IPS DF 6.9 (cell line): ENCODE measurements at places on chromosomes 2 and 18.

- DNase-seq = no peak
Measured at GRCh38 chr2:238285653-238286082, 2.7 kb downstream of the PER2 start.

GRCh38 chr2:215419769-215420470, 15.9 kb downstream of the FN1 start:
- DNase-seq = no peak

DNA sequence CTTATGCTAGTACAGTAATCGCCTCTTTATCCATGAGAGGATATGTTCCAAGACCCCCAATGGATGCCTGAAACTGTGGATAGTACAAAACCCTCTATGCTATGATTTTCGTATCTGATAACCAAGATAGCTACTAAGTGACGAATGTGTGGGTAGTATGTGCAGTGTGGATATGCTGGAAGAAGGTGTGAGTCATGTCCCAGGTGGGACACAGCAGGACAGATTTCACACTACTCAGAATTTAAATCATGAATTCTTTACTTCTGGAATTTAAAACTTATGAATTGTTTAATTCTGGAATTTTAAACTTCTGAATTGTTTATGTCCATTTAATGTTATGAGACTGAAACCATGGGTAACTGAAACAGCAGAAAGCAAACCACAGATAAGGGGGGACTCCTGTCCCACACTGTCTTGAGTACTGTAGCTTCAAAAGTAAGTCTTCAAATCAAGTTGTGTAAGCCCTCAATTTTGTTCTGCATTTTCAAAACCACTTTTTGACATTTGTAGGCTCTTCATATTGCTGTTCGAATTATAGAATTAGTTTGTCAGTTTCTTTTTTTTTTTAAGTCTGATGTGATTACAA, 116.0 kb downstream of the LTBP1 start:
- no peak for DNase-seq

- no peak for DNase-seq
Measured at GRCh38 chr2:38871432-38871831, 4.3 kb downstream of the DHX57 start.

GRCh38 chr2:197300139-197300538, 10.4 kb downstream of the ANKRD44 start:
- DNase-seq = no peak

- DNase-seq = no peak
Measured at GRCh38 chr2:45851576-45852304, 200.3 kb downstream of the PRKCE start.

DNA sequence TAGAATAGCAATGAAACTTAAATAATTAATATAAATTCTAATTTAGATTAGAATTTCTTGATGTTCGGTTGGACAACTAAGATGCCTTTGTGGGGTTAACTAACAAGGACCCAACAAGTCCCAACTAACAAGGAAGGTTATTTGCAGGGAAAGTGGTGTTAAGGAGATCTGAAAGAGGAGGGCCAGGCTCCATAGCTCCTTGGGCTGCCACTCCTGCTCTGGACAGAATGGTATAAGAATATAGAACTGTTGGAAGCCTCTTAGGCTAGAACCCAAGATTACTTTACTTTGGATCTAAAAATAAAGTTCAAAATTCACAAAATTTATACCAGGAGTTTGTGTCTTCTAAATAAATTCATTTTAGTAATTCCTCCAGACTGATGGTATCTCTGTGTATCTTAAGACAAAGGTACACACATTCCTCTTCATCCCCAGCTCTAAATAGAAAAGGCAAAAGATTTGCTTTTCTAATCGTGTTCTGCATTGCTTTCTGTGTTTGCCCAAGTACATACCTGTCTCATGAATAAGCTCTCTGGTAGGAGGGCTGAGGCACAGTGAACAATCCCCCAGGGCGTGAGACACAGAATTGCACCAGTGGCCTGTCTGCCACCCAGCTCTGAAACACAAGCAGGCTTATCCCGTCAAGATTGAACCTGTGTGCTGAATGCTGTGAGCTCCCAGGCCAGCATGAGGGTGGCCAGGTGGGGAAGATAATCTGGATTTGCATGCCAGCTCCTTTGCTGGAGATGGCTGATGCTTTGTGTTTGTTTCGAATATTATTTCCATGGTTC, 176.0 kb downstream of the ACKR3 start:
- DNase-seq = no peak

- DNase-seq = no peak
Measured at GRCh38 chr2:67015681-67016080, 381.5 kb upstream of the ETAA1 start.

DNA sequence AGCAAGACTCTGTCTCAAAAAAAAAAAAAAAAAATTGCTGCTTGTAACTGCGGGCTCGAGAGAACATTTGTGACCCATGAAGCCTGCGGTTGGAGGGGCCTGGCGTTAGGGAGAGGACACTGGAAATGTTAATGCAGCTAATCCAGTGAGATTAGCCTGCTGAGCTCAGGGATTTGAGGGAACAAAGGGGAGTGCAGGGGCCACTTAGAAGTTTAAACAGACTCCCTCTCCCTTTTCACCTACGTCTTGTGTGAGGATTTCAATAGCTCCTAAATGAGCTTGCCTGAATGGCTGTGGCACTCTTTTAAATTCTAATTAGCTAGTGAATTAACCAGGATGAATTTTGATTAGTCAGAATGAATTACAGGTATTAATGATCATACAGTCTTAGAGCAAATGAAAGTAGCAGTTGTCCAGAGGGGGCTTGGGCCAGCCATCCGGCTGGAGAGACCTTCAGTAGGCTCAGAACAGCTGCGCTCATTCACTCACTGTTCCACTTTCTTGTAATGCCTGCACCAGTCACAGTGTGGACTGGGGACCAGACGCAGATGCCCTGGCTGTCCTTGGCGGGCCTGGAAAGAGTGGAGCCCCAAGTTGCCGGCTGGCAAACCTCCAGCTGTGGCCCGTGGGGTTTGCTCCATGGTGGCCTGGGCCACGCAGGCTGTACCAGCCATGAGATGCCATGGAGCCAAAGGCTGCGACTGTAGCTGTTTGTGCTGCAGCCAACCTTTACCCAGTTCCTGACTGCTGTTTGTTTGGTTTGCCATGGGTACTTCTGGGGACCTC, 20.8 kb downstream of the LDLRAD4 start:
- DNase-seq = no peak

GRCh38 chr2:10240161-10240681, 62.5 kb upstream of the HPCAL1 start:
- no peak for DNase-seq

DNA sequence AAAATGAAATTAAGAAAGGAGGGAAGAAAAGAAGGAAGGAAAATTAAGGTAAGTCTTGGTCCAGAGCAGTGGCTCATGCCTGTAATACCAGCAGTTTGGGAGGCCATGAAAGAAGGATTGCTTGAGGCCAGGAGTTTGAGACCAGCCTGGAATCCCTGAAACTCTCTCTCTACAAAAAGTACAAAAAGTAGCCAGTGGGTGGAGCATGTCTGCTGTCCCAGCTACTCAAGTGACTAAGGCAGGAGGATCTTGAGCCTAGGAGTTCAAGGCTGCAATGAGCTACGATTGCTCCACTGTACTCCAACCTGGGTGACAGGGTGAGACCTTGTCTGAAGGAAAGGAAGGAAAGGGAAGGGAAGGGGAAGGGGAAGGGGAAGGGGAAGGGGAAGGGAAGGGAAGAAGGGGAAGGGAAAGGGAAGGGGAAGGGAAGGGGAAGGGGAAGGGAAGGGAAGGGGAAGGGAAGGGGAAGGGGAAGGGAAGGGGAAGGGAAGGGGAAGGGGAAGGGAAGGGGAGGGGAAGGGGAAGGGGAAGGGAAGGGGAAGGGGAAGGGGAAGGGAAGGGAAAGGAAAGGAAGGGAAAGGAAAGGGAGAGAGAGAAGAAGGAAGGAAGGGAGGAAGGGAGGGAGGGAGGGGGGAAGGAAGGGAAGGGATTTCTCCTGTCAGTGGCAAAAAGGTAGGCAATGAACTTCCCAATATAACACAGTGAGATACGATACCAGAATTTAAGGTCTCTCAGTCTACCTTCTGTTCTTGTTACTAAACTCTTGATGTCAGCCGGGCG, 412.8 kb downstream of the CMPK2 start:
- DNase-seq = peak; percentile 31

DNA sequence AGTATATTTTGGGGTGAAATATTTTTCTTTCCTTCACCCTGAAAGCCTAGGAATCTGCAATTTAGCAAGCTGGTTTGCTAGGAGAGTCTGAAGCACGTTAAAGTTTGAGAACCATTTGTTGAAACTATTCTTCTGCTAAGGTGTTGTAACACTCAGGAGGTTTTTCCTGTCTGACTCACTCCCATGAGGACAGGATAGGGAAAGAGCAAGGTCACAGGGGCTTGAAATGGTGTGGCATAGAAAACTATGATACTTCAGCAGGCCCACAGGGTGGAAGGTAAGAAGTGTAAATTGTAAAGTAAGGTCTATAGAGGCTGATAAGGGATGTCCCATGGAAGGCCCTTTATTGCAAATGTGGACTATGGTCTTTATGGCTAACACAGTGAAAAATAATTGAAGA, 177.7 kb upstream of the ZC3H15 start:
- no peak for DNase-seq

- DNase-seq = no peak
Measured at GRCh38 chr2:225100269-225100668, 58.0 kb upstream of the DOCK10 start.

- no peak for DNase-seq
Measured at GRCh38 chr2:205714058-205714776, 31.9 kb downstream of the NRP2 start.

- DNase-seq = no peak
Measured at GRCh38 chr2:238420878-238421694, 5.6 kb upstream of the ASB1 start.

DNA sequence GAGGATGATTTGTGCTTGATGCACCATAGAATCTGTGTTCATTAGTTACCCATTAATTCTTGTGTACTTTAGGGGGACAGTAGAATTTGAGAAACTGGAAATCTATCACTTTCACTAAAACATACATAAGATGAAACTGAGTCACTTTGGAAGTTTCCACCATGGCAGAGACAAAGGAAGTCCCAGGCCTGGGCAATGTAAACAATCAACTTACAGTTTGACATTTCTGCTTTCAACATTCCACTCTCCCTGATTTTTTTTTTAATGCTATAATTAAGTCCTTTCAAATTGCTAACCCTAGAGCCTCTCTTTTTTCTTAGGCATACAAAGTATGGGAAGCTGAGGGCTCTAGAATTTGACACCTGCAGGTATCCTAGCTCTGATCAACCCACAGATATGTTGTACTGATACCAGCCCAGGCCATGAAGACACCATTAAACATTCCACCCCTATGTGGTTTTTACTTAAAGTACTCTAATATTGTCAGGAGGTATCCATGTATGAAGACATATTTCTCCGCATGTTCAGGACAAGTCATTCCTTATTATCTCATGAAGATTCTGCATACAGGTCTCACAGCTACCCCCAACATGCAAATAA, 88.5 kb upstream of the GLS start:
- DNase-seq = no peak

- DNase-seq = no peak
Measured at GRCh38 chr2:109084341-109084740, 44.7 kb upstream of the SH3RF3 start.

- no peak for DNase-seq
Measured at GRCh38 chr2:105085525-105085924, 47.7 kb downstream of the MRPS9 start.

DNA sequence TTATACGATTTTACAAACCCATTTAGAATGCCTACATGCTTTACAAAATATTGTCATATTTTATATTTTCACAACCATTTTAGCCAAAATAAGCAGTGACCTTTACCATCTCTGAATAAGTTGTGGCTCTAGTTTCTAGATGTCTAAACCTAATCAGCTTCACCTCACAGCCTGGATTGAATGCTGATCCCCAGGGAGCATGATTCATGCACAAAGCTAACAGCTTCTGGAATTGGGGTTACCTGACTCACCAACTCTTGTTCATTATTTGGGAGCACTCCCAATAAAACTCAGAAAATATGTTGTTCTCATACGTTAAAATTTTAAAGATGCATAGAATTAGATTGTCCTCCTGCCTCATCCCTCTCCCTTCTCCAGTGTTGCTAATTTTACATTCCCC, 611.7 kb upstream of the NETO1 start:
- DNase-seq = no peak

DNA sequence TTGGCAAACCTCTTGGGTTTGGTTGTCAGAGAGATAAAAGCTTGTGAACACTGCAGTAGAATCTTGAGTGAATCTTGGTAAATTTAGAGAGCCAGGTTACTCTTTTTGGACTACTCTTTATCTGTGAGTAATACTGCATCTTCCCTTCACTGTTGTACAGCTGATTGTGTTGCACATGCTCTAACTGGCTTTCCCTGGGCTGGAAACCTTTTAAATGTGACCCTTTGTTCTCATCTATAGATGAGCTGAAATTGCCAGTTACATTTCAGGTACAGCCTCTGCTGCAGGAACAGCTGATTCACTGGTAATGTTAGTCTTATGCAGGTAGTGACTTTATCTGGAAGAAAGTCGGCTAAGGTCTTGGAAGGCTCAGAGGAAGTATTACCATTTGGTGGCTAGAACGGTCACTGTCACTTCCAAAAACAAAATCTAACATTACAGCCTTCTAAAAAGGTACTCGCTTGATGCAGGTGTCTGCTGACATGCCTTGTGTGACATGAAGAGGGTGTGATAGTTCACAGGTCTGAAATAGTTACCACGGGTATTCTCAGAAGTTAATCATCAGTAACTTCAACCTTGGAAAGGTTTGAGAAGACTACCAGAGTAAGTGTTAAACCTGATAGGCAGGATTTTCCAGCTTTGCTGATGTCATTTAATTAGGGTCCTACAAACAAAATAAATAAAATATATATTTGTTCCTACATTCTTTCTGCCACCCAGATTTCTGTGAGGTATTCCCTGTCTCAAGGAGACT, 851.1 kb downstream of the SLC4A3 start:
- no peak for DNase-seq

DNA sequence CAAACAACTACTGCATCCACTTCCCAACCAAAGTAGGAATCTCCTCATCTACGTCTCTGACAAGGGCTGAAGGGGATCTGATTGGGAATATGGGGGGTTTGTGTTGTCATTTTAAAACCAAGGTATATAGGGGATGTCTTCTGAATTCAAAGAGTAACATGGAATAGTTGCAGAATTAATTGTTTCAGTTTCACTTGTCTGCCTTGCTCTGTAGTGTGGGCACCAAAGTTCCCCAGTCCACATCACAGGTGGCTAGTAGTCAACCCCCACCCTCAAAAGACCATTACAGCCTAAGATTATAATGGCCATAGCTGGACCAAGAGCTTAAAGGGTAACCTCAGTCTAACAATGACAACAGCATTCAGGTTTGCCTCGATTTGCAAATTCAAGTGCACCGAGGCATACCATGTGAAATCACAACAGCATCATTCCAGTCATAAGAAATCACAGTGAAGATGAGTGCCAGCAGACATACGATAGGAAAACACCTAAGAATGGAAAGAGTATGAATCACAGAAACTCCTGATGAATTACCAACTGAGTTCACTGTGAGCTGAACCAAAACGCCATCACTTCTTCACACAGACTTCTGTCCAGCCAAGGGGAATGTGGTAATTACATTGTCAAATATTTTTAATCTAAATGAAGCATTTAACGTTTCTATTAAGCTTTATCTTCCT, 52.4 kb downstream of the MYO5B start:
- DNase-seq = no peak

GRCh38 chr18:51527826-51528225, 330.3 kb upstream of the MEX3C start:
- no peak for DNase-seq
